ENCODE measurements at places on chromosomes 1 and 21. TPM values are rescaled to one million over a fixed set of nuclear protein-coding genes. Genes with fewer than 3 reads are reported as not detected.

KCNJ15 gene
- polyA plus RNA-seq = not detected

HPCAL4 gene
- polyA plus RNA-seq = not detected

DNA sequence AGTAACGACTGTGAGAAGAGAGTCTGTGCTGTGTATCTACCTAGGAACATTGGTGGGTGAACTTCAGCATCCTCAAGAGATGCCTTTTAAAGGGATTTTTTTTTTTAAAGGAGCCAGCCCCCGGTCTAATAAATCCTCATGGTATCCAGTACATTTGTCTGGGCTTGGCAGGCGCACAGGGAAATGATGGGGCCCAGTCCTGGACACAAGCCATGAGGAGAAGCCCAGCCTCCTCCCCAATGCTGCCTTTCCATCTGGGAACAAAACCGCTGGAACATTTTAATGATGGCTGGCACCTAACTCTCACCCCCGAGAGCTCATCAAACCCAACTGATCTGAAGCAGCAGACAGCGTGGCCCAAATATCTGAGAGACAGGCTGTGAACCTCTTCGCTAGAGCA, 64.2 kb downstream of the ACOT7 start:
- DNase-seq = no peak

DNA sequence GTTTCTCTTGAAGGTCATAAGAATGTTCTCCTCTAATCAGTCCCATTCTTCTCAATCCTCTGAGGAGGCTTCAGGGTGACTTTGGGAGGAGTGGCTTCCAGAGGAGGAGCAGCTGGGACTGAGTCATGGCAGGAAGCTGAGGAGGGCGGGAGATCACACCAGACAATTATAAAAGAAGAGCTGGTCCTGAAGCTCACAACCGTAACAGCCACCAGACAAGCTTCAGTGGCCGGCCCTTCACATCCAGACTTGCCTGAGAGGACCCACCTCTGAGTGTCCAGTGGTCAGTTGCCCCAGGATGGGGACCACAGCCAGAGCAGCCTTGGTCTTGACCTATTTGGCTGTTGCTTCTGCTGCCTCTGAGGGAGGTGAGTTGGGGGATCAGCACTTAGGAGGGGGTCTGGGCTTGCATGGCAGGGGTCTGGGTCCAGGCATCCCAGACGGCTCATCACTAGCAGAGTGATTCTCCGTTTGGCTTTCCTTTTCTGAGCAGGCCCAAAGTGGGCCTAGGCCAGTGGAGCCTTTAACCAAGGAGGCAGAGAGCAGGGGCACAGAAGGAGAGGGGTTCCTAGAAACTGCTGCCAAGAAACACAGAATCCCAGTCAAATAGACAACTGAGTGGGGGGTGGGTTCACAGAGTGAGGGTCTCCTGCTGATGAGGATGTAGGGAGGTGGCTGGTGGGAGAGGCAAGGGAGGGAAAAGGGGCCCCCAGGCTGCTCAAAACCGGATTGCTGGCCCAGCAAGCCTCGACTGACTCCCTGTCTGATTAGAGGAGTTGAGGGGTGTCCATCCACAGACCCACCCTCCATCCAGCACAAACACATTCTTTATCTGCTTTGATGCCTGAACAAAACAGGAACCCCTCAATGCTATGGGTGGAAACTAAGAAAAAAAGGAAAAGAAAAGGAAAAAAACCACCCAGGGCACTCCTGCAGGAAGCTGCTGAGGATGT, at the start of gene ECM1:
ECM1 (plus strand) TSS at position 198 of the 953 bp plus-strand sequence; CDS start at position 299, 101 bp downstream.
- no peak for DNase-seq
